Kasumi-1 (cell line): ENCODE measurements at places on chromosomes 7 and 10.

DNA sequence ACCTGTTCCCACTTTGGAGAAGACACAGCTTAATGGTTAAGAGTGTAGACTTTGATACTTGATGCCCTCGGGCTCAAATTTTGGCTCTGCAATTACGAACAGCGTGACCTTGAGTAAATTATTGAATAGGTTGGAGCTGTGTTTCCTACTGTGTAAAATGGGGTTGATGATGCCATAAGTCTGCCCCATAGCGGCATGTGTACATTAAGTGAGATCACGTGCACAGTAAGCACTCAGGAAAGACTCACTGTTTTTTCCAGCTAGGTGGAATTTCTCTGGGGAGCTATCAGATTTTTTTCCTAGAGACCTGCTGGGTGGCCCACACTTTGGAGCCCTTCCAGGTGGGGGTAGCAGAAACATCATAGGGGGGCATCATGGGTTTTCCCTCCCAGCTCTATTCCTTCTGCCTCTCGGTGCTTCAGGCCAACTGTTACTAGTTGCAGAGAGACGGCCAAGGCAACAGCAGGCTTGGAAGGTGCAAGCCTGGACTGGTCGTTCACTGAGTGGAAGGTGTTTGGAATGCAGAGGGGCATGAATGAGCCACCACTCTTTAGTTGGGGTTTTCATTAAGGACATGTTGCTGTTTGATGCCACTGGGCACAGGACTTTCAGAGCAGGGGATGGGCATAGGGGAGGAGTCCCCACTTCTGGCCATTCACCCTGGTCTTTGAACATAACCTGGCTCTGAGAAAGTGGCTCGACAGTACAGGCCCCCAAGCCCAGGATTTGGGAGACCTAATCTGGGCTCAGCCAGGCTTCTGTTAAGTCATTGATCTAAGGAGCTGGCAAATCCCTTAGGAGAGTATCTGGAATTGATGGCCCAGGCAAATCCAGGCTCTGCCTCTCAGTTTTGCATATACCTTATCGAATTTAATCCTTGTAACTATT lies 64.0 kb downstream of the SYPL1 start:
- no peak for DNase-seq

DNA sequence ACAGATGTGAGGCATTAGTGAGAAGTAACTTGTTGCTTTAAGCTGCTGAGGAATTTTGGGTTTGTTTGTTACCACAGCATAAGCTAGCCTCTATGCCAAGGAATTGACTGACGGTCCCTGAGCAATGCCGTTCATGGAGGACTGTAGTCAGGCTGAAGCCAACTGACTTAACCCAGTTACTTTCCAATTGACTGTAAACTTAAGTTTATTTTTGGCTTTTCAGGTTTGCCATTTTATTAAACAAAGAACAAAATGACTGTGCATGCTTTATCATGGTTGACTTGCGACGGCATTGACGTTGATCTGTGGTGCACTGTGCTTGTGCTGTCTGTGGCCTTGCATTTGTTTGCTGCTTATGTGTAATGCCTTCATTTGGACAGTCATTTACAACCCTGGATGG lies 53.5 kb downstream of the DNAJB9 start:
- DNase-seq = no peak

- no peak for DNase-seq
Observed at GRCh38 chr10:76581506-76582256, 1055.9 kb downstream of the KCNMA1 start.

GRCh38 chr10:7561216-7561893 lies 105.4 kb downstream of the ITIH5 start:
- no peak for DNase-seq

DNA sequence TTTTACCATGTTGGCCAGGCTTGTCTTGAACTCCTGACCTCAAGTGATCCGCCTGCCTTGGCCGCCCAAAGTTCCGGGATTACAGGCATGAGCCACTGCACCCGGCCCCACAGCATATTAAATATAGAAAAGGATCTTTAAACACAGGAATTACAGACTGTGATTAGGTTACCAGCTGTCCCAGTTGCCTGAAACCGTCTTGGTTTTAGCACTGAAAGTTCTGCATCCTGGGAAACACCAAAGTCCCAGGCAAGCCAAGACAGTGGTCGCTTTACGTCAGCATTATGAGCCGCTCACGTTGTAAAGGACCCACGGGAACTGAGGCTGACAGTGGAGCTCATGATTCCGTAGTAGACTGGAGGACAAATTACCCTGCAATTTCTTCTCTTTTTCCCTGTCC lies 69.0 kb upstream of the FAM180A start:
- DNase-seq = no peak

- no peak for DNase-seq
Observed at GRCh38 chr10:104340641-104341040, 2.4 kb upstream of the ITPRIP start.

- DNase-seq = no peak
Observed at GRCh38 chr10:118116715-118117449, 70.1 kb upstream of the RAB11FIP2 start.

- peak; percentile 98 for DNase-seq
Observed at GRCh38 chr10:68327889-68328786, 3.7 kb upstream of the HNRNPH3 start.

- no peak for DNase-seq
Observed at GRCh38 chr10:107649249-107649648, 484.7 kb upstream of the SORCS1 start.

GRCh38 chr10:84166620-84167288 lies 6.8 kb upstream of the GPR15LG start:
- no peak for DNase-seq

GRCh38 chr10:77350134-77350533 lies 287.5 kb downstream of the KCNMA1 start:
- DNase-seq = no peak

GRCh38 chr10:118569241-118569881 lies 26.1 kb downstream of the PRLHR start:
- DNase-seq = no peak

DNA sequence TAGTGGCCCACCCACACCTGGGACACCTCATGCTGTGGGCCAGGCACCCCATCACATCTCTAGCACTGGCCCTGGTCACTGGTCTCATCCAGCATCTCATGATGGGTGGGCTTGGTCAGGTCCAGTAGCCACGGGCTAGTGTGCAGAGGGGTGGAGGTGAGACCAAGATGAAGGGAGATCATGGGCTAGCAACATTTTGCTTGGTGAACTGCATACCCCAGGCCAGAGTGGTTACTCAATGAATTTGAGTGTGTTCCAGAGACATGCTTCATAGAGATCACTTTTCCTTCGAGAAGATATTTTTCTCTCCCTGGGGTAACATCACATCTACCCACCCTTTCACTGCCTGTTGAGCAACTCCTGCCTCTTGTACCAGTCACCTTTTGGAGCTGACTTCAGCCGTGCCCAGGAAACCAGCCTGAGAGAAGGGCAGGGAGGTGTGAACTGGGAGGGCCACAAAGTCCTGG lies 44.2 kb downstream of the MINDY4 start:
- no peak for DNase-seq

DNA sequence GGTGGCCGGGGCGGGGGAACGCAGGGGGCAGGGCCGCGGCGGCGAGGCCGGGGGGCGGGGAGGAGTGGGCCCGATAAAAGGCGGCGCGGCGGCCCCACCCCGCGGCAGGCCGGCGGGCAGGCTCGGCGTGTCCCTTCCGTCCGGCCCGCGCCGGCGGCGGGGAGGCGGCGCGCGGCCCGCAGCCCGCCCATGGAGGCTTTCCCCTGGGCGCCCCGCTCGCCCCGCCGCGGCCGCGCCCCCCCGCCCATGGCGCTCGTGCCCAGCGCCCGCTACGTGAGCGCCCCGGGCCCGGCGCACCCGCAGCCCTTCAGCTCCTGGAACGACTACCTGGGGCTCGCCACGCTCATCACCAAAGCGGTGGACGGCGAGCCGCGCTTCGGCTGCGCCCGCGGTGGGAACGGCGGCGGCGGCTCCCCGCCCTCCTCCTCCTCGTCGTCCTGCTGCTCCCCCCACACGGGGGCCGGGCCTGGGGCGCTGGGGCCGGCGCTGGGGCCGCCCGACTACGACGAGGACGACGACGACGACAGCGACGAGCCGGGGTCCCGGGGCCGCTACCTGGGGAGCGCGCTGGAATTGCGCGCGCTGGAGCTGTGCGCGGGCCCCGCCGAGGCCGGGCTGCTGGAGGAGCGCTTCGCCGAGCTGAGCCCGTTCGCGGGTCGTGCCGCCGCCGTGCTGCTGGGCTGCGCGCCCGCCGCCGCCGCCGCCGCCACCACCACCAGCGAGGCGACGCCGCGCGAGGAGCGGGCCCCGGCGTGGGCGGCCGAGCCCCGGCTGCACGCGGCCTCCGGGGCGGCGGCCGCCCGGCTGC lies at the start of gene NANOS1:
Gene NANOS1, plus strand, starts transcription at position 102 of the 808 bp plus-strand sequence. Its CDS starts 88 bp downstream, at position 190.
- DNase-seq = peak; percentile 39

DNA sequence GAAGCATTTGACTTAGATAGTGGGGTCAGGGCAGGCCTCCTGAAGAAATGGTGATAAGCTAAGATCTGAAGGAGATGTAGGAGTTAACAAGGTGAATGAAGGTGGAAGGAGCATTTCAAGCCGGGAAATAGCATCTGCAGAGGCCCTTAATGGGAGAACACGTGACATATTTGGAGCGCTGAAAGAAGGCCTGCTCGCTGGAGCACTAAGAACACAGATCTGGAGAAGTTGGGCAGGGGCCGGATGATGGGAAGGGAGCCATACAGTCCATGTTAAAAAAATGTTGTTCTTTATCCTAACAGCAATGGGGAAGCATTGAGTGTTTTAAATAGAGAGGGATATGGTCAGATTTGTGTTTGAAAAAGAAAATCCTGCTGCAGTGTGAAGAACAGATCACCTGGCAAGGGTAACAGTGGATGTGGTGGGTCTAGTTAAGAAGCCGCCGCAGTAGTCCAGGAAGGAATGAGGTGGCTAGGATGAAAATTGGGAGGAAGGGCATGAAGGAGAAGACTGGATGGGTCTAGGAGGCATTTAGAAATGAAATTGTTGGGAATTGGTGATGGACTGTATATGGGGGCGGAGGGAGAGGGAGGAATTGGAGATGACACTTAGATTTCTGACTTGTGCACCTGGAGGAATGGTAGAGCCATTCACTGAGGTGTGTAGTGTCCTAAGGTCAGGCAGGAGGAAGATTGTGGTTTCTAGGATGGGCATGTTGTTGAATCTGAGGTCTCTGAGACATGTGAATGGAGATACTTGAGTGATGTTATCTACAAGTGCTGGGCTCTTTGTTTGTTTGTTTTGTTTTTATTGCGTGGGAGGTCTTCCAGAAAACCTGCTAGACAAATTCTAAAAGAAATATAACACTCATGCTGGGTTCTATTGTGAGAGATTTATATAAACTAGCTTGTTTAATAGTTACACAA lies 58.4 kb downstream of the MET start:
- DNase-seq = no peak

- DNase-seq = no peak
Observed at GRCh38 chr7:92567460-92567859, 22.7 kb downstream of the FAM133B start.

- DNase-seq = no peak
Observed at GRCh38 chr10:80283119-80283518, 6.3 kb downstream of the MAT1A start.

- no peak for DNase-seq
Observed at GRCh38 chr10:6917125-6917524, 337.0 kb upstream of the PRKCQ start.

GRCh38 chr7:105990727-105991453 lies 27.8 kb downstream of the CDHR3 start:
- DNase-seq = no peak

DNA sequence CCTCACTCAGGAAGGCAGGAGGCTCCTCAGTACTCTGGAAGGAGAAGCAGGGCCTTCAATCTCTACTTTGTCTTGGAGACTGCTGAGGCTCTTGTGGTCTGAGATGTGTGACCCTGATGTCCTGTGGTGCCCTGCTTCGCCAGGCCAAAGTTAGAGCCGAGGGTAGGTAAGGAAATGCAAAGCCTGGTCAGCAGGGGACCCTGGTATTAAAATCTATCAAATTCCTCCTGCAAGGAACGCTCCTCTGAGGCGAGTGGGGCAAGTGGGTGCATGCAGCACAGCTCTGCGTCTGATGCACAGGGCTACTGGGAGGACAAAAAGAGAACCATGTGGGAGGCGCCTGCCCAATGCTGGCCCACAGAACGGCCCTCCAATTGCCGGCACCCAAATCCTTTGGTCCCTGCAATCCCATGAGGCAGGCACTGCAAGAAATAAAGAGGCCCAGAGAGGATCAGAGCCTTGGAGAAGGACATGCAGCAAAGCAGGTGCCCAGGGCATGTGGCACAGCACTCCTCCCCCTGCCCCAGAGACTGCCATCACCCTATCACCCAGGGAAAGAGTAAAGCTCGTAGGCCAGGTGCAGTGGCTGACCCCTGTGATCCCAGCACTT lies 23.1 kb upstream of the ZMIZ1 start:
- DNase-seq = no peak

GRCh38 chr10:33808475-33808874 lies 474.0 kb upstream of the NRP1 start:
- DNase-seq = no peak

DNA sequence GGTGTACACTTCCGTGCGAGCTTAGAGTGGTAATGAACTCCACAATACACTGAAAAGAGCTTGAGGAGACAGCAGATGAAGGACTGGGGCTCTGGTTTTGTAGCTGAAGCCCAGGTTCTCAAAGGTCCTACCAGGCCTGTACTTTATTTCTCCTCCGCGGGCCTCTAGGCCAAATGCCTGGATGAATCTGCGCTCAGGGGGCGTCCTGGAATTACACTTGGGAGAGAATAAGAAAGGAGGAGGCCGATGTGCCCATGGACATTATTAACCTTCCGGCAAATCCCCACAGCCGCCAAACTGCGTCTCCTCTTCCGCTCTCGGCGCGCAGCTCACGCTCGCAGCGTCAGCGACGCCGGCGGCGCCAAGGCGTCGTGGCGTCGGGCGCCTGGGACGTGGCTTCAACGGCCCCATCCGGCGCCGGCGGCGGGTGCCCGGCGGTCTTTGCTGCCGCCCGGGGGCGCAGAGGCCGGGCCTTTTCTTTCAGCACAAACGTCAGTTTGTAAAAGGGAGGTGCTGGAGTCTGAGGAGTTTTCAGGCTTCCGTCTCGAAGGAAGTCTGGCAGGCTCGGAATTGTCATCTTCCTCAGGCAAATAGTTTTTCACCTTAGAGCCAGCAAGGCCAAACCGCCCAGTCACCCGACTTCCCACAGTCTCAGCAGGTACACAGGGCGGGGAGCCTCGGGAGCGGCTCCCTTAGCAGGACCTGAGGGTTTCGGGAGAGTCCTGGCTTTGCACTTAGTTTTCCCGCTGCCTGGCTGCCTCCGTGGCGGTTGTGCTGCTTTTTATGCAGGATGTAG lies at the start of gene CCDC7:
Gene CCDC7, plus strand, starts transcription at position 401 of the 796 bp plus-strand sequence. CDS start 5,503 bp downstream, outside the sequence.
- peak; percentile 100 for DNase-seq
